ENCODE measurements at places on chromosomes 2 and 18.

DNA sequence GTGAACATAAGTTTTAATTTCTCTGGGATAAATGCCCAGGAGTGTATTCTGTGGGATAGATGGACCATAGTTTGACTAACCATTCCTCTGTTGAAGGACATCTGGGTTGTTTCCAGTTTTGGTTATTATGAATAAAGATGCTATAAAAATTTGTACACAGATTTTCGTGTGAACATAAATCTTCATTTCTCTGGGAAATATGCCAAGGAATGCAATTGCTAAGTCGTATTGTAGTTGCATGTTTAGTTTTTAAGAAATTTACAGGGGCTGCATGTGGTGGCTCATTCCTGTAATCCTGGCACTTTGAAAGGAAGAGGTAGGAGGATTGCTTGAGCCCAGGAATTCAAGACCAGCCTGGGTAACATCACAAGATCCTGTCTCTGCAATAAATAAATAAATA, 6.9 kb upstream of the SLC11A1 start:
- DNase-seq = no peak

DNA sequence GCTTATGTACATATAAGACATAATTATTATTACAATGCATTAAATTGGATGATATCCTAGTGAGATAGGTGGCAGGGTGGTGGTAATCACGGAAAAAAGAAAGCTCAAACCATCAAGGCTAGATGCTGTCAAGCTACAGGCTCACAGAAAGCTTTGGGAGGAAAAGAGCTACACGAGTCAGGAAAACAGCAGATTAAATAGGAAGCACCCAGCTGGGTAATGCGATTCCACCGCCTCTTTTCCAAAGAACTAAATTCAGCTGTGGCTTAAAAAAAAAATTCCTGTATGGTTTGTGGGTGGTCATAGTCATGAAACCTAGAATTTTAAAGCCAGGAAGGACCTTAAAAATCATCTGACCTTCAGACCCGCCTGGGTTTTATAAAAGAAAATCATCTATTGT, 23.7 kb upstream of the PTPN4 start:
- no peak for DNase-seq

GRCh38 chr18:3008541-3008940, 4.4 kb downstream of the LPIN2 start:
- DNase-seq = no peak

DNA sequence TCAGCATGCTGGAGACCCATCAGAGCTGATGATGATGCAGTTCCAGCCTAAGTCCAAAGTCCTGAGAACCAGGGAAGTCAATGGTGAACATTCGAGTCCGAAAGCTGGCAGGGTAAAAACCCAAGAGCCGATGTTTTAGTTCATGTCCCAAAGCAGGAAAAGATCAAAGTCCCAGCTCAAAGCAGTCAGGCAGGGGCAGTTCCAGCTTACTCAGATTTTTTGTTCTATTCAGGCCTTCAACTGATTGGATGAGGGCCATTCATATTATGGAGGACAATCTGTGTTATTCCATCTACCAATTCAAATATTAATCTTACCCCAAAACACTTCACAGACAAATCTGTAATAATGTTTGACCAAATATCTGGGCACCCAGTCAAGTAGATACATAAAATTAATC, 38.3 kb downstream of the DSEL start:
- DNase-seq = no peak

GRCh38 chr2:240466579-240467148, 31.2 kb downstream of the GPC1 start:
- no peak for DNase-seq

DNA sequence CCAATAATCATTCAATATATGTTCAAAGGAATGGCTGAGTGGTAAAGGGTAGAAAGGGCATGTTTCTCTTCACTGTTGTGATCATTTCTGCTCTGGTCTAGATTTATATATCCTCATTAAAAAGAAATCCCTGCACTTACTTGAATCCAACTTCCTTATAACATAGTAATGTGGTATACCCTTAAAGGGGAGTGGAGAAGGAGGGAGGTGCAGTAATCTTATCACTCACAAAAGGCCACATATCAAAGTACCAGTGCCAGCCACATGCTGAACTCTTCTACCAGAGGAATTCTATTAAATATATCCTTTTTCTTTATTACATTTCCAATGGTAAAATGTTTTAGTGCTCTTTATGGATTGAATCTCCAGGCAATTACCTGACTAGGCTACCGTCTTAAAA, 3.3 kb downstream of the KATNAL2 start:
- no peak for DNase-seq

All from hematopoietic multipotent progenitor cell (in vitro differentiated cells).